Activated T-helper 9 cell treated with anti-CD3 and anti-CD28 coated beads, Interleukin-2, amount 50 U/mL, for 16 hours (primary cell): ENCODE measurements at places on chromosomes 4 and X.

- DNase-seq: no peak
Observed at GRCh38 chr4:133129237-133129636, 19.9 kb upstream of the PCDH10 start.

DNA sequence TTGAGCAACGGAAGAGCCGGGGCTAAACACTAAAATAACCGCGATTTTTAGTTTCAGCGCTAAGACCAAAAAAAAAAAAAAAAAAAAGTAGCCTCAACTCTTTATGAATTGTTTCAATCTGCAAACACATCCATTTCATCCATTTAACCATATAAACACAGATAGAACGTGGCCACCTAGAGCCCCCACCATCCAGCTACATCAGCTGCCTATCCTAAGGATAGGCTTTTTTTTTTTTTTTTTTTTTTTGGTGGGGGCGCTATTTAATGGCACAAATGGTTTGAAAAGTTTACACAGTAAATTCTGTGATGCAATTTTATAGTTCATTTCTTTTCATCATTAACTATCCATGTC, 492 bp upstream of the HDAC8 start:
- no peak for DNase-seq

DNA sequence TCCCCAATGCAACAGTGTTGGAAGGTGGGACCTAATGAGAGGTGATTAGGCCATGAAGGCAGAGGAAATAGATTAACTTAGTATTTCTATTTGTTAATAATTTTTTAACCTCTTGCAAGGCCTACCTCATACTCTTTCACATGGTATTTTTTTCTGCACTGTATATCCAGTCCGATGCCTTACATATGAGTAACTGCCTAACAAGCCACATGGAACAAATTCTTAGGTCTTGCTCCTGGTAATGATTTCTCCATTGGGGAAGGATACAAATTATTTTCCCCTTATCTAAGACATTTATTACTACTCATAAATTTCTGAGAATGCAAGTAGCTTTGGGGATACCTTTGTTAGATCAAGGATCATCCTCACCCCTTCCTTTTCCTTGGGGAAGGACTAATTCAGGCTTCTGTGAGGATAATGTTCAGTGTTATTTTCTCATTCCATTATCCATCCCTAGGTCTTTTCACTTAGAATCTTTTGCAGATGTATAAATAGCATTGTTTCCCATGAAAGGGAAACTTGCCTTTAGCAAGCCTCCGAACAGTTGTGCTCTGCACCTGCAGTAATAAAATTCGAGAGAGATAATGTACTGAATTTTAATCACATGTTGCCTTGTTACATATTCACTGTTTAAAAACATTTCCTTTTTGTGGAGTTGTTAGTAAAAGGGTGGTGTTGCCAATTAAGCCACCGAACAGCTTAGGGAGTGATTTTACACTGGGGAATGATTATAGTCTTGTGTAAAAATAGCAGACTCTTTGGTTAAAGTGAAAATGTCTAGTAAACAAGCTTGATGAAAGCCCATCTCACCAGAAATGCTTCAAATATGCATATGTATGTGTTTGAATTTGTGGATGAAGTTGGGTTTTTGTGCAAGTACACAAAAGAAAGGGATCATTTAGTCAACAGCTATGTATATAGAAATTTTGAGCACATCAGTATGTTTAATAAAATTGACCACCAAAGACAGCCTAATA, 89.9 kb downstream of the CFAP299 start:
- DNase-seq: no peak

- DNase-seq: no peak
Observed at GRCh38 chr4:83490876-83491450, 6.1 kb upstream of the ABRAXAS1 start.

DNA sequence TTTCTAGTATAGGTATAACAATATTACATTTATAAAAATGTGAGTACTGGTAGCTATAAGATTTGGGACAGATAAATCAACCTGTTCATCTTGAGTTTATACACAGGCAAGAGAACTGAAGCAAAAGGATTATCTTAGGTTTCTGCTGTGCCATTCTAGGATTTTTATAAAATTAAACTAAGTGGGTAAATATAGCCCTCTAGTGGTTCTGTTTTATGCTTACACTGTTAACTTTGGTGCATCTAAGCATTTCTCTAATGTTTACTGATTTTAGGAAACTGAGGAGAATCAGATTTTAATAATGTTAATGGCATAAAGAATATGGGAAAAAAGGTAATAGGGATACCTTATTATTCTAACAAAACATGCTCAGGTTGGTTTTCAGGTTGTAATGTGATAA, 1.1 kb upstream of the RRH start:
- DNase-seq: no peak

GRCh38 chr4:138796761-138797160, 218.8 kb upstream of the NOCT start:
- no peak for DNase-seq

- no peak for DNase-seq
Observed at GRCh38 chr4:38939165-38939564, 71.6 kb downstream of the FAM114A1 start.

- no peak for DNase-seq
Observed at GRCh38 chr4:184096561-184097240, 121.0 kb downstream of the ENPP6 start.
